ENCODE measurements at places on chromosomes 7 and 10. TPM values are rescaled to one million over a fixed set of nuclear protein-coding genes. Genes with fewer than 3 reads are reported as not detected.

MSS51 gene
- 0.60 TPM for total RNA-seq

C7orf57 gene
- total RNA-seq: not detected

HOXA5 gene
- total RNA-seq: not detected

OR2A1 gene
- 0.08 TPM for total RNA-seq

PITRM1 gene
- total RNA-seq: 45.6 TPM

CCDC146 gene
- total RNA-seq: 0.75 TPM

PIK3CG gene
- total RNA-seq: not detected

SLC13A1 gene
- total RNA-seq: not detected

GLI3 gene
- 2.2 TPM for total RNA-seq

GPR26 gene
- total RNA-seq: not detected

KLF14 gene
- not detected for total RNA-seq

LAMB1 gene
- 535 TPM for total RNA-seq

CCAR1 gene
- total RNA-seq: 12.5 TPM
